ENCODE measurements at places on chromosomes 1 and 21.

- no peak for DNase-seq
Observed at GRCh38 chr1:39061951-39062350, 35.8 kb downstream of the NDUFS5 start.

DNA sequence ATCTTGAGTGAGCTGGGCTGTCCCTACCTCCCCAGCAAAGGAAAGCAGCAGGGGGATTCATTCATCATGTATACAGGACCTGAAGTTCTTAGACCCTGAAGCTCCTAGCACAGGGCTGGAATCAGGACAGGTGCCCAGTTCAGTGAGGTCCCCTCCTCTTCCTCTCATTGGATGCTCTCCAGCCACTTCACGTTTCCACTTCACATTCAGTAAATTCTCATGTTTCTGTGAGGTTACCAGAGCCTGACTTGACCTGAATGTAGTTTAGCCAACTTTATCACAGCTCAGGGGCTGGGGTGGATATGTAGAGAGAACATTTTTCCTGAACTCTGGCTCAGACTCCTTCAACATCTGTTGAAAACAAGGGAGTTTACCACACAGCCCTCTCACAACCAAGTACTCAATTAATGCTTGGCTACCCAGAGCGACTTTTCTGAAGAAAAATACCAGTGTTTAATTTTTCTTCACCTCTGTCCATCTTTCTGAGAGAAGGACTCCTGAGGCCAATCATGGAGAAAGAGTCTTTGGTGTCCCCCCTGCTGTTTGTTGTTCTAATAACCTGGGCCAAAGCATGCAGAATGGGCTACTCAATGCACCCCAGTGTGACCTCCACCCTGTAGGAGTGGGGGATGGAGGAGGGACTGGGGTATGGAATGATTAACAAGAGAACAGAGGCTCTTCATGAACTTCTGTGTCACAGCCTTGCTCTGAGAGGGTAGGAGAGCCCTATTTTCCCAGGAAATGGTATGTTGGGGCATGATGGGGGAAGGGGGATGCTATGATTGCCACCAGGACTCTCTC is 108.3 kb upstream of the FGGY start:
- DNase-seq: no peak

- no peak for DNase-seq
Observed at GRCh38 chr1:38000529-38001455, 4.5 kb downstream of the FHL3 start.

- DNase-seq: no peak
Observed at GRCh38 chr1:55224729-55225128, 9.6 kb upstream of the USP24 start.

DNA sequence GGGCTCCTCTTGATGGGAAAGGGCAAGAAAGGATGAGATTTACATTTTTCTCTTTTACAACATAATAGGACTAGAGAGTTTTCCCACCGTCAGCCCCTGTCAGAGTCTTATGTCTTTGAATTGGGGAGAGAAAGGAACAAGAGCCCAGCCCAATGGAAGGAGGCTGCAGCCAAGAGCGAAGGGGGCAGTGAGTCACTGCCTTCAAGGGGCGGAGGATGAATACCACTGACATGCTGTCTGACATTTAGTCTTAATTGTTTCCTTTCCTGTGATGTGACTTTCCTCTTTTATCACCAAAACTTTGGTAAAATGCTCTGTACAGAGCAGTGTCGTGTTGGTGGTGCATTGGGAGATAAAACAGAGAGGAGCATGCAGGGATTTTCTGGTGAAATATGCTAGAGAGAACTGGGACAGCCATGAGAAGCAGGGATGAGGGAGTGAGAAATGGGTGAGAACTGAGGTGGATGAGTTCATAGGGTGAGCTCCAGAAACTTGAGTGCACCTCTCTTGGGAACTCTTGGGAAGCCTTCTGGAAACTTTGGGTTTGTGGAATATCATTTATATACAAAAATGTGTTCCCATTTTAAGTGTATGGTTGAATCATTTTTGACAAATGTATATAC is 179.9 kb upstream of the FGGY start:
- DNase-seq: no peak

All from CD4-positive, alpha-beta memory T cell (primary cell).